ENCODE measurements at places on chromosomes 4 and X.

GRCh38 chr4:7956270-7956808 lies 16.7 kb upstream of the AFAP1 start:
- no peak for DNase-seq

GRCh38 chr4:173538148-173538908 lies 8.3 kb upstream of the HAND2 start:
- no peak for DNase-seq

GRCh38 chr4:5885733-5886132 lies 7.2 kb downstream of the CRMP1 start:
- DNase-seq: no peak

- no peak for DNase-seq
Measured at GRCh38 chr4:43607400-43607799, 714.9 kb downstream of the GRXCR1 start.

DNA sequence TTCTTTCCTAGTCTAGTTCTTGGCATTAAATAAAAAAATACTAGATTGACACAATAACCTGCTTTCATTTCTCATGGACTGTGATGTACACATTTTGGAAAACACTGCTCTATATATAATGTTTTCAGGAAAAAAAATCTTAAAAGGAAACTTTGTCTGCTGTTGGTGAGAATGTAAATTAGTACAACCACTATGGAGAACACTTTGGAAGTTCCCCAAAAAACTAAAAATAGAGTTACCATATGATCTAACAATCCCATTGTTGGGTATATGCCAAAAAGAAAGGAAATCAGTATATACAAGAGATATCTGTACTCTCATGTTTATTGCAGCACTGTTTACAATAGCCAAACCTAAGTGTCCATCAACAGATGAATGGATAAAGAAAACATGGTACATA lies 202.3 kb downstream of the PPP3CA start:
- no peak for DNase-seq

- DNase-seq: no peak
Measured at GRCh38 chrX:34638116-34638515, 19.0 kb downstream of the TMEM47 start.

- DNase-seq: no peak
Measured at GRCh38 chrX:134806707-134807038, 148.4 kb upstream of the PLAC1 start.

DNA sequence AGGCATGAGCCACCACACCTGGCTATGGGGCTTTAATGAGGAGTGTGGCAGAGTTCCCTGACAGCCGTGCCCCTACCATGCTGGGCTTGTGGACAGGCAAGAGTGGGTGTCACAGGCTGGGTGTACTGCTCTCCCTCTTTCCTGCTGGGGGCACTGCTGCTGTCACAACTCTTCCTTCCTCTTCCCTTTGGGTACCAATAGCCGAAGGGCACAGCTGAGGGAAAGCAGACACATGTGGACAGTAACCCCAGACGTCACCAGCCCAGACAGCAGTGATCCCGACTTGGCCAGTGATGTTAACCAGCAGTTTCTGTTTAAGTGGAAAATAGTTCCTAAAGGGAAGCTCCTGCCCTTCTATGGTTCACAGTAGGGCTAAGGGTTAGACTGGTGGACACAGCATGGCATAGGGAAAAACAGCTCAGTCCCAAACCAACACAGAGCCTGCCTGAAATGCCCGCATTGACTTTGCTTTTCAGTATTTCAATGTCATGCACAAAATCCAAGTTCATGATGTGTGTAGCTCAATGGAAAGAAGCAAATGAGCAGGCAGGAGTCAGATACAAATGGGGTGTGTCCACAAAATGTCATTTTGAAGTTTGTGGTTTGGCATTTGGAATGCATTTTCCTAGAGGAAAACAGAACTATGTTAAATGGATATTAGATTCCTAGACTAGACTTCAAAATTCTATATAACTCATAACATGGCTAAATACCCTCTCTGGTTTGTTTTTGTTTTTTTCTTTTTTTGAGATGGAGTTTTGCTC lies 24.9 kb upstream of the DDX3X start:
- no peak for DNase-seq

DNA sequence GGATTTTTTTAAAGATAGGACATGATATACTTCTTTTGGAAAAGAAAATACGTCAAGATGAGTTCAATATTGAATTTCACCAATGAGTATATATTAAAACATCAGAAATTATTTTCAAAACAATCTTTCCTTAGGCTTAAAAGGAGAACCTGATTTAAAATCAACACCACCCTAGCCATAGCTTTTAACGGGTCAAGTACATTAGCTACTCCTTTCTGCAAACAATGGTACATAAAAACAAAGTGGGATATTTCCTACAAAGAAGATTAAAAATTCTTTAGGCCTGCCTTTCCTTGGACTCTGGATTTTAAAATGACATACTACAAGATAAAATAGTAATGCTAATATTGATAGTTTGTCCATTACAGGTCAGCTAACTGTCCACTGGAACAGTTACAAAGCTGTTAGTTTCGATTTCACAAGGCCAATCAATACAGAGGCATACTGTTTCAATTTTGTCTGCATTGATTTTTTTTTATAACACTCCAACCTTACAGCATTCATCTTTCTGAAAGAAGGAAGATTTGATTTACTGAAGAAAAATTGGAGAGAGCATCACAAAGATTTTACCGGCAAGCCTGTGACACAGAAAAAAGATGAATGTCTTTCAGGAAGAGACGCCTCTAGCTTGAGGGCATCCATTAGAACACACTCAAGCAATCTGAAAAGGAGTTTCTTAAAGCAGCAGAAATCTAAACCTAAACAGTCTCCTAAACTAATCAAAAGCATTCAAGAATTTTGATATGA lies 97.2 kb downstream of the MAB21L2 start:
- DNase-seq: no peak

GRCh38 chr4:40340030-40340429 lies 4.9 kb downstream of the CHRNA9 start:
- no peak for DNase-seq

DNA sequence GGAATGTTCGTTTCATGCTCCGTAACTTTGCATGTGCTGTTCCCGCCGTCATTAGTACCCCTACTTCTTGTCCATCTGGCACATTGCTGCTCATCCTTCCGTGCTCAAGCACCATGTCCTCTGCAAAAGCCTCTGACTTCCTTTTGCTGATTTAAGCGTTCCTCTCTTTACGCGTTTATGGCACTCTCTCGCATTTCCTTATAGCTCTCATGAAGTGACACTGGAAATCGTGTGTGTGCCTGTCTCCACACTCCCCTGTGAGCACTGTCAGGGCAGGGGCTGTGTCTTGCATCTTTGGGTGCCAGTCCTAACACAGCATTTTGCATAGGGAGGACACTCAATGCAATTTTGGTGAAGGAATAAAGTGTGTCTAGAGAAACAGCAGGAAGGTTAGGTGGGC lies 210.6 kb upstream of the FAT1 start:
- no peak for DNase-seq

- DNase-seq: peak; percentile 26
Measured at GRCh38 chrX:79366873-79367749, at the start of gene ITM2A. Gene ITM2A (minus strand): TSS chrX:79367334. CDS start chrX:79367215, 119 bp downstream.

- no peak for DNase-seq
Measured at GRCh38 chr4:140186651-140187315, 32.8 kb upstream of the MAML3 start.

- no peak for DNase-seq
Measured at GRCh38 chr4:174210354-174210753, 73.1 kb downstream of the FBXO8 start.

- no peak for DNase-seq
Measured at GRCh38 chr4:111483375-111484169, 661.7 kb upstream of the FAM241A start.

DNA sequence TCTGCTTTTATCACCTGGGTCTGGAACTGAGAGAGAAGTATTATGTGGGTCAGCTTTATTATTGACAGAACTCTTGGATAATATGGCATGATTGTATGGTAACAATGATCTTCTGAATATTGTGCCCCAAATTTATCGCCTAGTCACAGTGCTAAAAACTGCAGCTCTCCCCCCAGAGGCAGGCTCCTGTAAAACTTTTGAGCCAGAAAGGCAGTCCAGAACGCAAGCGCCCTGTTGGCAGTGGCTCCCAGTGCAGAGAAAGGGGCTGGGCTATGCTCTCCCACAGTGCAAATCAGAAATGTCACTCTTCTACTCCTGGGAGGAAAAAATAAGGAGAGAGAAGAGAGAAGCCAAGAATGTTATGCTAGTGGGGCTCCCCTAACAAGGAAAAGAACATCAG lies 50.5 kb downstream of the HELT start:
- no peak for DNase-seq

GRCh38 chr4:76219299-76220055 lies 5.9 kb upstream of the SCARB2 start:
- DNase-seq: no peak

GRCh38 chr4:156946516-156947424 lies 24.8 kb downstream of the PDGFC start:
- no peak for DNase-seq

GRCh38 chrX:45756557-45756956 lies 555.9 kb upstream of the DIPK2B start:
- no peak for DNase-seq

DNA sequence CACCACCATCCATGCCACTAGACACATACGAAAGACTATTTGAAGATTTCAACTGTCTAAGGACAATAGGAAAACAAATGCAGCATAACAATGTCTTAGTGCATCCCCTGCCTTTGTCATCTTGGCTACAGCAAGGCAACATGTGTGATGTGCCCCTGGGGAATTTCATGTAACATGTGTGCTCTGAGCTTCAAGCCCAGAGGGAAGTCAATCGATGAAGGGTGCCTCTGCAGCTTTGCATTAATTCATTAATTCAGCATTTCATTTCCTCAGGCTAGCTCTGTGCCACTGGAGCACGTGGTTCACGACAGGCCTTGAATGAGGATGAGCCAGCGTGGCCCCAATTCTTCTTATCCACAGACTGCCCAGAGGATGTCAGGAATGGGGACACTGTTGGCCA lies 253.9 kb upstream of the GPC4 start:
- no peak for DNase-seq

- DNase-seq: no peak
Measured at GRCh38 chrX:126847143-126847542, 27.6 kb downstream of the PRR32 start.

DNA sequence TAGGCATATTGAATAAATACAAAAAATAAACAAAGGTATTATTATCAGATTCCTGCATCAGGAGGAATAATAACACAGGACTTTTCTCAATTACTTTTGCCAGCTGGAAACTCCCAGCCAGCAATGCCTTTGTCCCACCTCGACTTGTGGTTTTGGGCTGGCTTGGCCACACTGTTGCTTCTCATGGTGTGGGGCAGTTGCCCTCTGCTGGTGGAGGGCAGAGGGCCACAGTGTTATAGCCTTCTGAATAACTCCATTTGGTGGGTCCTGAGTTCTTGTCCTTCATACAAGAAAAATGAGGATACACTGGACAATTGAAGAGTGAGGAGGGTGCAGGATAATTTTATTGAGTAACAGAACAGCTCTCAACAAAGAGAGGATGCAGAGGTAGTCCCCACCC lies 1206.0 kb upstream of the ADGRL3 start:
- DNase-seq: no peak

GRCh38 chr4:172786039-172786792 lies 382.4 kb upstream of the GALNT7 start:
- DNase-seq: no peak

DNA sequence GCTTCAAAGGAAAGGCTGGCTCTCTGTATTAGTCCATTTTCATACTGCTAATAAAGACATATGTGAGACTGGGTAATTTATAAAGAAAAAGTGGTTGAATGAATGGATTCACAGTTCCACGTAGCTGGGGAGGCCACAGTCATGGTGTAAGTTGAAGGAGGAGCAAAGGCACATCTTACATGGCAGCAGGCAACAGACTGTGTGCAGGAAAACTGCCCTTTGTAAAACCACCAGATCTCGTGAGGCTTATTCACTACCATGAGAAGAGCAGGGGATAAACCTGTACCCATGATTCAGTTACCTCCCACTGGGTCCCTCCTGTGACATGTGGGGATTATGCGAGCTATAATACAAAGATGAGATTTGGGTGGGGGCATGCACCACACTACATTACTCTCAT lies 1486.6 kb downstream of the PCDH7 start:
- no peak for DNase-seq

DNA sequence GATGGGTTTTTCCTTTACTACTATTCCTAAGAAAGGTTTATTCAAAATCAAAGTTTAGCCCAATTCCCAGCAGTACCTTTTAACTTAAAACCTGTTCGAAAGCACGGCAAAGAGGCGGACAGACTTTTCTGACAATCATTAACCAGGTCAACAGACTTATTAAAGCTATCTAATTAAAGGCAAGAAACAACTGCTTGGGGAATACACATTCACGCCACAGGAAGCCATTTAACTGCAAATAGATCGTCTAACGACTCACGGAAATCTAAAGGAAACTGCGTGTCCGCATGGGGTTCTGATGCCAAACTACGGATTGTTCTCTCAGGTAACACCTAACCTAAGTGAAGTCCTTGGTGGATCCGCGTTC lies 663 bp upstream of the USP53 start:
- DNase-seq: no peak

DNA sequence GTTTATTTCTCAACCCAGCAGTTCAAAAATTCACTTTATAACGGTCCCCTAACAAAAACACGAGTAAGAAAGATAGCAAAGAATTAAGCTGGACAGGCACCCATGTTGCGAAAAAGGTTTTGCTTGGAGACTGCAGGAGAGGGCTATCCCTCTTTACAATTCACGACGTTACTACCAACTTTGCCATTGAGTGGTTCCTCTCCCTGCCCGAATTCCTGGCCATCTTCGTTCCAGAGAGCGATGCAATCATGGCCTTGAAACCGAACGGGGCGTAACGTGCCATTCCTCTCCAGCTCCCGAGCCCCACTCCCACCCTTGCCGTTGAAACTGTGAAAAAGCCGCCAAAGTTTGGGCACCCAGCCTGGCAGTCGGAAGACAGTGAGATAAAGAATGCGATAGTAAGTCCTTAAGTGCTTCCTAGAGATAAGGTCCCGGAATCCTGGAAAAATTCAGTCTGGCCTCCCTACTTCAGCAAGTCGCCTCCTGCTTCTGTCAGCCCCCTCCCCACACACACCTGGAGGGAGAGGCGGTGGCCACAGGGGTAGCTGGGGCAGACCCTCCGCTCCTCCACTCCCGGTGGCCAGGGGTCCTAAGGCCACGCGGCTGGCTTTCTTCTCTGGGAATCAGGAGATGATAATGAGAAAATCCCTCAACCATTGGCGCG lies 65.2 kb downstream of the FBXO8 start:
- no peak for DNase-seq

DNA sequence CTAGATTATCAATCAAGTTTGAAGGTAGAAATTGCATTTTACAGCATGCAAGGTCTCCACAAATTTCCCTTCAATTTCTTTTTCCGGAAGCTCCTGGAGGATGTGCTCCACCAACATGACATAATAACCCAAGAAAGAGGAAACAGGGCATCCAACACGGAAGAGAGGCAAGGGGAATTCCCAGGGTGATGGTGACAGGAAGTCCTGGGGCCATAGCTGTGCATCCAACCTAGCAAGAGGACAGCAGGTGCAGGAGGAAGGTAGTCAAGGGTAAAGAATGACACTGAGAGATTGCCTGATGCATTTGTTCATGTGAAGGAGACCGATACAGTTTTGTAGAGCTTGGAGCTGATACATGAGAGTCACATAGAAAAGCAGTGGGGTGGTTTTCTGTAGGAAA lies 115.7 kb upstream of the LSM6 start:
- no peak for DNase-seq

- no peak for DNase-seq
Measured at GRCh38 chr4:54971474-54971950, 153.9 kb downstream of the KDR start.

- no peak for DNase-seq
Measured at GRCh38 chrX:20974326-20974725, 399.9 kb upstream of the CNKSR2 start.

GRCh38 chr4:86015412-86016350 lies 344.2 kb downstream of the MAPK10 start:
- DNase-seq: no peak
